ENCODE measurements at places on chromosomes 2 and 18.

DNA sequence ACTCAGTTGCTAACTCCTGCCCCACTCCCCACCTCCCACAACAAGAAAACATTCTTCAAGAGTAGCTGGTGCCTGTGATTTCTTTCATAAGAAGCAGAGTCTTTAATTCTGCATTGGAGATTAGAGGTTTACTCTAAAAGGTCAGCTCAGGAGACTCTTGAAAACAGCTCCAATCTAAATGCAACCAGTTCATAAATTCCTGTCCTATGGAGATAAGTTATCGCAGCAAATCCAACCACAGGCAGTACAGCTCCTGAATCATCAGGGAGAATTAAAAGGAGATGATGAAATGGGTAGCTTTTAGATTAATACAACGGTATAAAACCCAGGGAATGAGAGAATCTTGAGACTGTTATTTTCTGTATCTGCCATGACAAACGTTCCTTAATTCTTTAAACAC lies 130.7 kb downstream of the SOCS6 start:
- DNase-seq, result no peak

- no peak for DNase-seq
Measured at GRCh38 chr18:35159782-35160181, 81.1 kb upstream of the ZNF397 start.

DNA sequence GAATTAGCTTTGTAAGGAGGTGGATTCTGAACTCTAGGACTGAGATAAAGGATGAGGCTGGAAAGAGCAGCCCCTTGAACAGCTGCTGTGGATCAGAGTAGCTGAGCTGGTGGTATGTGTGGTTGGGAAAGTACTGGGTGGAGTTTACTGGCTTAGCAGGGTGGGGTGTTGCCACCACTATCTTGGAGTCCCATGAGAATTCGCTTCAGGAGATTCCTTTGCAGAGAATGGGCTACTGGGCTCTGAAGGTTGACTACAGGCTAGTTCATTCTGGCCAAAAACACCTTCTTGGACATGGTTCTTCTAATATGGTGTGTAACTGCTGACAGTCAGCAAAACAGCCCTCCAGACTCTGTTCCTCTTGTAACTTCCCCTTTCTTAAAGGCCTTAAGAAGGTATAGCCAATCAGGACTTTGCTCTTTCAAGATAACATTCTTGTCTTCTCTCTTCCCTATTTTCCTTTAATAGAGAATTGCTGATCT lies 52.7 kb downstream of the TET3 start:
- DNase-seq, result no peak

DNA sequence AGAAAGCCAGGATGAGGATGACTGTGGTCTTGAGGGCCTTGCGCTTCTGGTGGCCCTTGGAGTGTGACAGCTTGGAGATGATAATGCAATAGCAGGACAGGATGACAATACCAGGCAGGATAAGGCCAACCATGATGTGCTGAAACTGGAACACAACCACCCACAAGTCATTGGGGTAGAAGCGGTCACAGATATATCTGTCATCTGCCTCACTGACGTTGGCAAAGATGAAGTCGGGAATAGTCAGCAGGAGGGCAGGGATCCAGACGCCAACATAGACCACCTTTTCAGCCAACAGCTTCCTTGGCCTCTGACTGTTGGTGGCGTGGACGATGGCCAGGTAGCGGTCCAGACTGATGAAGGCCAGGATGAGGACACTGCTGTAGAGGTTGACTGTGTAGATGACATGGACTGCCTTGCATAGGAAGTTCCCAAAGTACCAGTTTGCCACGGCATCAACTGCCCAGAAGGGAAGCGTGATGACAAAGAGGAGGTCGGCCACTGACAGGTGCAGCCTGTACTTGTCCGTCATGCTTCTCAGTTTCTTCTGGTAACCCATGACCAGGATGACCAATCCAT lies 2.7 kb downstream of the CXCR4 start:
- no peak for DNase-seq

DNA sequence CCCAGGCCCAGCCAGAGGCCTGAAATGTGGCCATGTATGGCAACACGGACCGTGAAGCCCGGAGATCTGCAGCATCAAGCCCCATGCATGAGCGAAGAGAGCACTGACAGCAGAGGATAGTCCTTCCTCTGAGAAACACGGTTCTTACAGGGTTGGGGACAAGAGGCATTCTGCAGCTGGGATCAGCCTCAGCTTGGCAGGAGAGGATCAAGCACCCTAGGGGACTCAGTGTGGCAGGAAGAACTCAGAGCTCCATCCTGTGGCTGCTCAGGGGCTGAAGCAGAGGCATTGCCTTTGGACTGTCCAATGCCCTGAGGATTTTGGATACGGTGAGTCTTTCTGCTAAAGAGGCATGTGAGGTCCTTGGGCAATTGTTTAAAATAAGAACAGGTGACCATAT lies 368.7 kb downstream of the ZNF516 start:
- DNase-seq, result no peak

- no peak for DNase-seq
Measured at GRCh38 chr18:7772510-7772888, 205.4 kb downstream of the PTPRM start.

DNA sequence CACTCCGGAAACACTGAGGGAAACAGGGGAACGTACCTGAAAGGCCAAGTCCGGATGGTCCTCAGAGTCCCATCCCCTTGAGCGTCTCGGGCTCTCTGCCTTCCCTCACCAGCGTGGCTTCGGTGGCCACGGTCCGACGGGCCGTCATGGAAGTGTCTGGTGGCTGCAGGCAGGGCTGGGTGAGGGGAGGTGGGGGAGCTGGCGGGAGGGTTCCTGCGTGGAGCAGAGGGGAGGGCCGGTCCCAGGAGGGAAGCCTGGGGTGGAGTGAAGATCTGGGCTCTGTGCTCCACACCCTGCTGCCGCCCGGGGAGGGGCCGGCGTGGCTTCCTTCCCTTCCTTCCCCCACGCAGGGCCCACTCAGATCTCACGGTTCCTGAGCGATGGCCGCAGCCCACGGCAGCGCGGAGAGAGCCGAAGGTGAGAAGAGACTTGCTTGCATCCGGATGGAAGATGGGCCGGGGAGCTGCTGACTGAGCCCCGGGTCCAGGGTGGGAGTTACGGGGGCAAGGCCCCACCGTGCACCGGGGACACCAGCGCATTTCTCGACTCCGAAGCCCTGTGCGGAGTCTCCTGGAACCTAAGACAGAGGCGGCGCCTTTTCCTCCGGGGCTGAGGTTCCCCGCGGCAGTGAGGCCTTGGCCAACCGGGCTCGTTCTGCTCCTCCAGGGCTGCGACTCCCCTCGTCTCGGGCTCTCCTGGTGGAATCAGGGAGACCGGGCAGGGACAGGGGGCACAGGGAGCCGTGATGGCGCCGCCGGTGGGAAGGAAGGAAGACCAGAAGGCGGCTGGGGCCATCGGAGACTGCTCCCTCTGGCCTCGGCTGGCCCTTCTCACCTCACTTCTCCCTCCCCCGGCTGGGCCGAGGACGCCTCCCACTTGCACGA lies 49.1 kb downstream of the KCNF1 start:
- no peak for DNase-seq

GRCh38 chr18:79964330-79965118 lies at the start of gene HSBP1L1:
HSBP1L1 (plus strand) TSS chr18:79964643; CDS start chr18:79964736, 93 bp downstream.
- DNase-seq, result no peak

DNA sequence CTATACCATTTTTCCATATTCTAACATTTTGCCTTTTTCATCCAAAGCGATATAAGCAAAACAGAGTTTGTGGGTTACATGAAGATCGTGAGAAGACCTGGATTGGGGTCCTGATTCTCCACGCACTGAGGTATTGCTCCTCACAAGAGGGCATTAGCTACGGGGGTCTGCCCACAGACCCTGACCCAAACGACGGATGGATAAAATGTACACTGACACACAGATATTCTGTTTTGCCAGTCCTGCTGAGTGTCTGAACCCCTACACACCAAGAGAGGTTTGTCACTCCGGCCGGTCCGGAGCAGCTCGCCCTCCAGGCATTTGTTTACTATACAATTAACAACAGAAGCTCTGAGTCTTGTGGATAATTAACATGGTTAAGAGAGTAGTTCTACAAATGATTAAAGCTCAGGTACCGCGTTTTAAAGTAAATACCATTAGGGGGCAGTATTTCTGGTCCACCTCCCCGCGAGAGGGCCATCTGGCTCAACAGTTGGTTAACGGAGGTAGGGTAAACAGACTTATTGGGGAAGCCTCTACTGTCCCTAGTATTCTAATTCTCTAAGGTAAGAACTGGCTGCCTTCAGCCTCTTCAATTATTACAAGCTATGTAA lies 28.4 kb downstream of the SCYGR8 start:
- DNase-seq, result no peak

DNA sequence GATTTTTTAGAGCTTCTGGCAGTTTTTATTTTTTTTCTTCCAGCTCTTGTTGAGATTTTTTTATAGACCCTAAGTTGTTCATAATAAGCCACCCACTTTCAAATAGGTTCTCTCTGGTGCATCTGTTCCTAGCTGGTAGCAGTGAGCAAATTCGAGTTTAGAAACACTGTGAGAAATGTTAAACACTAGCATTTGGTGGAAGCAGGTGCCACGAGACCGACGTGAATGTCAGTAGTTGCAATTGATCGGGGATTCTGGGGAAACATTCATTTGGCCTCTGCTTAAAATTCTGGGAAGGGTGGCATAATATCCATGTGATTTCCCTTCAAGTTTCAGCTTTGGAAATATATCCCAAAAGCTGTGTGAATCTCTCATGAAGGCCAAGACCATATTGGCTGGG lies 435.0 kb downstream of the RNF144A start:
- DNase-seq, result no peak

DNA sequence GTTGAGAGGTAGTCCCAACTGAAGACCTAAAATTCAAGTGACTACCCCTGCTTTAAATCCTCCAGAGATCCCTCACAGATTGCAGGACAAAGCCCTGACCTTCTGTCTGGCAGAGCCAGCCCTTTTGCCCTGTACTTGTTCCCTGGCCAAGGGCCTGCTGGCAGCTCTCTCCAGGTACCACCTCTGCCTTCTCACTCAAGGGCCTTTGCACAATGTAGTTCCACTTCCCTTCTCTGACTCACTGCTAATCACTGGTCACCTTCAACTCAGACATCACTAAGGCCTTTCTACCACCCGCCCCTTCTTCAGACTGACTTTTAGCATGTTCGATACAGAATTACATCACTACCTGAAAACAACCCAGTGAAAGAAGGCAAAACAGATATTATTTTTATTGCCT lies 411.0 kb downstream of the TMEM182 start:
- no peak for DNase-seq

DNA sequence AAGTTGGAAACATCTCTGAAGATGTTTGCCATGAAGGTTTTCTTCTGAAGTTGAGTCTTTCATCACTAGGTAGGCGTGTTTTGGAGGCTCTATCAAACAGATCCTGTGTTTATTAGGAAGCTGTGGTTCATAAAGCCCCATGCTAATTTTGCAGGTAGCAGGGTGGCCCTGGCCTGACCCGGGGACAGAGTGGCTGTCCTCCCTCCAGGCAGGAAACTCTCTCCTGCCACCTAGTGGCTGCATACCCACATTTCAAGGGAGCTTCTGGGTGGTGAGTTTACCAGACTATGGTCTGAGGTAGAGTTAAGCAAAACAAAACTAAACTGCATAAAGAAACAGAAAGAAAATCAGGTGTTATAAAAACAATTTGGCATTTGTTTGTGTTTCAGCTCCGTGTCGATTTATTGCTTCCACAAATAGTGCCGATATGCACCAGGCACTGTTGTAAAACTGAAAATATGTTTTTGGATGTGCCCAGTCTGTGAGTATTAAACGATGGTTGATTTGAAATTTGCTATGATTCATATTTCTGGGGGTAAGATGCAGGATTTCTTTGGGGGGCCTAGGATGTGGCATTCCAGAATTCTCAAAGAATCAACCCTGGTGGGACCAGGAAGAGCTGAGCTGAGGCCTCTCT lies 26.0 kb upstream of the IL37 start:
- no peak for DNase-seq

DNA sequence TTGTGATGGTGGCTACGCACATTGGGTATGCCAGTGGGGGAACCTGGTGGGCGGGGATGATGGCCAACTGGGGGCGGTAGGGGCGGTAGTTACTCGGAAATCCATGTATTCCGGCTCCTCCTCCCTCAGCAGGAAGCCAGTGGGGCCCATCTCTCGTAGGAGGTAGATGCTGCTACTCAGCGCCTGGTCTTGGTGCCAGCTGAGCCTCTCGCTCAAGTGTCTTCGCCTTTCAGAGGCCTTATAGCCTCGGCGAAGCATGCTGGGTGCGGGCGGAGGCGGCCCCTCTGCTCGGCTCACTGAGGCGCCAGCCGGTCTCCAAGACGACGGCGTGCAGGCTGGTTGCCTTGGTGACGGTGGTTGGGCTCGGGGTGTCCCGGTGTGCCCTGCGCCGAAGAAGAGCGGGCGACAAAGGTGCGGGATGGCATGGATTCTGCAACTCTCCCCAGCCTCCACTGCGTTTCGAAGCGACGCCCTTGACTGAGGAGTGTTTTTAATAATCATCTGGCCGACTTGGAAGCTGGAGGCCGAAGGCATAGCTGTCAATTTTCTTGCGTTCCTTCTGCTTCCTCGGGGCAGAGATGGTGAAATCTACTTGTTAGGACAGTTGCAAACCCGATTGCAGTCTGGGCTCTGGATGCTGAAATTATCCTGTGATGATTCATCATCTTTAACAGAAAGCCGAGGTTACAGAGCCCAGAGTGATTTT lies at the start of gene ZSWIM2:
ZSWIM2 (minus strand) TSS at position 298 of the 706 bp plus-strand sequence; CDS start at position 258, 40 bp downstream.
- peak; percentile 83 for DNase-seq

- DNase-seq, result no peak
Measured at GRCh38 chr2:121472470-121472993, 58.1 kb upstream of the RNU4ATAC start.

DNA sequence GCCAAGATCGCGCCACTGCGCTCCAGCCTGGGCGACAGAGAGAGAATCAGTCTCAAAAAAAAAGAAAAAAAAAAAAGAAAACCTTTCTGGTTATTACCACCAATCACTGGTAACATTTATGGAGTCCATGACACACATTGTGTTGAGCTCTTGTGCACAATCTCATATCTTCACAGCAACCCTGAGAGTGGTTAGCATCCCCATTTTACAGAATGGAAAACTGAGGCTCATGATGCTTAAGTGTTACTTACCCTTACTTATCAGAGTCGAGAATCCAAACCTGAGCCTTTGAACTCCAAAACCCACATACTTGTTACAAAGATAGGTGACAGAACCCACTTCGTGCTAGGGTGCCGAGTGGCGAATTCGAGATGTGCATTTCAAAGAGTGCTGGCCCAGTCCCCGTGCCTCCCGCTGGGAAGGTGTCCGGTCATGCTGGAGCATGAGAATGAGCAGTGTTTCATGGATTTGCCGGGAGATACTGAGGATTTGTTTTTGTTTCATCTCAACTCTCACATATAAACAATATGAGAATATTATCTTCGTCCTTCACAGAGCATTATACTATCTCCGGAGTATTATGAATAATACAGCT lies 50.9 kb downstream of the CYP27C1 start:
- DNase-seq, result no peak

- DNase-seq, result no peak
Measured at GRCh38 chr18:6719098-6719846, 10.2 kb upstream of the ARHGAP28 start.
